Frontal cortex (tissue), 4 donors: ENCODE measurements at places on chromosomes 5 and 9.
A peak's percentile ranks its signal among the peaks of the same experiment; 100 is the strongest.

- DNase-seq = no peak
Observed at GRCh38 chr9:118558026-118558425, 811.2 kb downstream of the BRINP1 start.

GRCh38 chr5:95591490-95591901 is 28.4 kb upstream of the GPR150 start:
- DNase-seq = no peak

DNA sequence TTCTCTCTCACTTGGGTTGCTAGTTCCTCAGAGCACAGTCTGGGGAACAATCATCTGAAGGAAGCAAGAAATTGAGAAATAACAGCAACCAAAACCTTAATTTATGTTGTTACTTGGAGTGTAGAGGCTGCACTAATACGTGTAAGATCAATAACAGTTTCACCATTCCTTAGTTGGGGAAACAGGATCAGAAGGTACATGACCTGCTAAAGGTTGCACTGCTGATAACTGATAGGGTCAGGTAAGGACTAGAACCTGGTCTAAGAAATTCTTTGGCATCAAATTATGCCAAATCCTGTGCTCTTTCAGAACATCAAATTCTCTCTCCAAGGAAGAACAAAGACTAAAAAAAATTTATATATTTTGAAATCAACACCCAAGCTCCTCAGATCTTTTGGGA is 278.6 kb upstream of the C9orf72 start:
- no peak for DNase-seq

DNA sequence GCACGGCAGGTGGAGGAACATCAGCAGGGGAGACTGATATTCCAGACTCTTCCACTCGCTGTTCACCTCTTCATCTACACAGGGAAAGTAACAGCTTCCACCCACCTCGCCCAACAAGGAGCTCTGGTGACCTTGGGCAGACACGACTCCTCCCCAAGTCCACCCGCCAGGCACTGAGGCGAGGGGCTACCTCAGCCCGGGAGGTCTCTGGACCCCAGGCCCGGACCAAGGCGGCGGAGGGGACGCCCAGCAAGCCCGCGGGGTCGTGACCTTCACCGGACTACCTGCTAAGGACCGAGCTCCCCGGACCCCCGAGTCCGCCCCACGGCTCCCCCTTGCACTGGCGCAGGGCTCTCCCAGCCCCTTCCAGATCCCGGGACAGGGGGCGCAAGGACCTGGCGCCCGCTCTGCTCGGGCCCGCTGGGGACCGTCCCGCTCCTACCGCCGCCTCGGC is 70.2 kb upstream of the LPCAT1 start:
- DNase-seq = peak; percentile 14

- DNase-seq = no peak
Observed at GRCh38 chr9:82196622-82197441, 208.3 kb downstream of the SPATA31D1 start.

DNA sequence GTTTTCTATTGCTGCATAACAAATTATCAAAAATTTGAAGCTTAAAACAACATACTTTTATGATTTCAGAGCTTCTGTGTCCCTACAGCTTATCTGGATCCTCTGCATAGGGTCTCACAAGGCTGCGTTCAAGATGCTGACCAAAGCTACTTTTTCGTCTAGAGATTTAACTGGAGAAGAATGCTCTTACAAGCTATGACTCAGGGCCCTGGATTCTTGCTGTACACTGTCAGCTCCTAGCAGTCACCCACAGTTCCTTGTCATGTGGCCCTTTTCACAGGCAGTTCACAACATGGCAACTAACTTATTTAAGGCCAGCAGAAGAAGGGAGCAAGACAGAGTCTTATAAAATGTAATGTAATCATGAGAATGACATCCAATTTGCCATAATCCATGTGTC is 70.8 kb upstream of the FAM174A start:
- no peak for DNase-seq

DNA sequence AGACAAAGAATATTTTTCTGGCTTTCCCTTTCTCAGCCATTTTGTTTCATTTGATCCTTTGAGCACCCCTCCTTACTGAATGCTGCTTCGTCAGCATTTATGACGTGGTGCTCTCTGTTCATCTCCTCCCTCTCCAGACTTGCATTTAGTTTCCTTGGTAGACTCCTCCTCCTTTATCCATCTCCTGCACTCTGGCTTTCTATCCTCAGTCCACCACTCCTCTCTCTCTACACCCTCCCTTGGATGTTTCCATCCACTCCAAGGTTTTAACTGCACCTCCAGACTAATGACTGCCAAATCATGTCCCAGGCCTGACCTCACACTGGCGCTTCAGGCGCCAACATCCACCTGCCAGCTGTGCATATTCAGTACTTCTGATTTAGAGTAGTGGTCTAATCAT is 245.4 kb downstream of the RAB3C start:
- no peak for DNase-seq

DNA sequence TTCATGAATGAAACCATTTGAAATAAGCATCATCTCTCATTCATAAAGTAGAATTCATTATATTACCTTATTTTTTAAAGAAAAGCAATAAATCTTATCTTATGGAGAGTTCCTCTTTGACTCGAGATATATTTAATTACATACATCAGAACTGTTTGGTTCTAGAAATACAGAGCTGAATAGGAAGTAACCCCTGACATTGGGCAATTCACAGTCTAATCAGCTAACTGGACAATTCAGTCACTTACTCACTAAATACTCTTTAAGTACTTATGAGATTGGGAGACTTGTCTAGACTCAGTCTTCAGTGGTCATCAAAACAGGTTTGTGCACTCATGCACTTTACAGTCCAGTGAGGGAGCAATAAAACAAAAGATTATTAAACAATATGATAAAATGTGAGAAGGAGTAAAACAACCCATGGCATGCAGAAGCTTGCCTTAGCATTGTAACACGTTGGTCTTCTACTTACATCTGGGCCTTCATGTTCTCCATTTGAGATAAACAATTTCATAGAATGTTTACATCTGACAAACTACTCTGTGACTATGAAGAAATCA is 11.5 kb upstream of the FBXO38 start:
- DNase-seq = no peak

DNA sequence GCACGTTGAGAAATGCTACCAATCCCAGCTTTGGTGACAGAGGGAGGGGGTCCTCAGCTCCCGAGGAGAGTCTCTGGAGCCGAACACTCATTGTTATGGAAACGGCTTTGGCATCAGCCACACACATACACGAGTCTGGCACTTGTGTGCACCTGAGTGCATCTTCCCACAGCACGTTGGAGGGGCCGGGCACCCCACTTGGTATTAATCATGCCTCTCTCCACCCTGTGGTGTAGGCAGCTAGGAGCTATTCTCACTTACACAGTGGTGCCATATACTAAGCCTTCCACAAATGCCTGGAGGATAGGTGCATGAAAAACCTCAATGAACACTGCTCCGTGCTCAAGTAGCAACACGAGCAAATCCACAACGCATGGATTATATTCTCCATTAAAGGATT is 133.9 kb upstream of the PANK3 start:
- no peak for DNase-seq

DNA sequence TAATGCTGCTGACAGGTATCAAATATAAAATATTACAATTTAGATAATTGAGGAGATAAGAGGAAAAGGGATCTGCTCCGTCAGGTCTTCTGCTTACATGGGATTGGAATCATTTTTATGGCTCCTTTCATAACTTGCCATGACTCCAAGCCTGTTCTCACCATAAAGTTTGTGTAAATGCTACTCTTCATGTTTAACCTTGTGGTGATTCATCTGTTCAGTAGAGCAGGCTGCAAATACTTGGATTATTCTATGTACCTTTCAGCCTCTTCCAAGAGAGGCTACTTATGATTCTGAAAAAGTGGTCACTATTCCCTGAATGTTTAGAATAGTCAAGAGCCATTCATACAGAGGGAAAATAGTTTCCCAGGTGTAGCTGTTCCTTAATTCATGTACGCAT is 66.9 kb downstream of the SLC44A1 start:
- DNase-seq = no peak

- DNase-seq = no peak
Observed at GRCh38 chr5:116420540-116420939, 154.1 kb downstream of the SEMA6A start.
